8988T (cell line): ENCODE measurements at places on chromosomes 2 and 18.

DNA sequence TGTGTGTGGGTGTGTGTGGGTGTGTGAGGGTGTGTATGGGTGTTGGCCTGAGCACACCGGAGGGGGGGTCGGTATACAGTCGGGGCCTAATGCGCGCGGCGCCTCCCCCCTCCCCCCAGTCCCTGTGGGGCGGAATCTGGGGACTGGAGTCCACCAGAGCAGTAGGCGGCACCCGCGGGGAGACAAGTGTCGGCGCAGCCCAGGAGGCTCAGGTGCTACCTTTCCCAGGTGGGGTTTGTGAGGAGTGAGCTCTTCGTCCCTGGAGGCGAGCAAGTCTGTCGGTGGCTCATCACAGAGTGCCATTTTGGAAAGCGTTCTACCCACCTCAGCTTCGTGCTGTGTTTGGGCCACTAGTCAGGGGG lies 2896.1 kb upstream of the TEKT4 start:
- no peak for DNase-seq

DNA sequence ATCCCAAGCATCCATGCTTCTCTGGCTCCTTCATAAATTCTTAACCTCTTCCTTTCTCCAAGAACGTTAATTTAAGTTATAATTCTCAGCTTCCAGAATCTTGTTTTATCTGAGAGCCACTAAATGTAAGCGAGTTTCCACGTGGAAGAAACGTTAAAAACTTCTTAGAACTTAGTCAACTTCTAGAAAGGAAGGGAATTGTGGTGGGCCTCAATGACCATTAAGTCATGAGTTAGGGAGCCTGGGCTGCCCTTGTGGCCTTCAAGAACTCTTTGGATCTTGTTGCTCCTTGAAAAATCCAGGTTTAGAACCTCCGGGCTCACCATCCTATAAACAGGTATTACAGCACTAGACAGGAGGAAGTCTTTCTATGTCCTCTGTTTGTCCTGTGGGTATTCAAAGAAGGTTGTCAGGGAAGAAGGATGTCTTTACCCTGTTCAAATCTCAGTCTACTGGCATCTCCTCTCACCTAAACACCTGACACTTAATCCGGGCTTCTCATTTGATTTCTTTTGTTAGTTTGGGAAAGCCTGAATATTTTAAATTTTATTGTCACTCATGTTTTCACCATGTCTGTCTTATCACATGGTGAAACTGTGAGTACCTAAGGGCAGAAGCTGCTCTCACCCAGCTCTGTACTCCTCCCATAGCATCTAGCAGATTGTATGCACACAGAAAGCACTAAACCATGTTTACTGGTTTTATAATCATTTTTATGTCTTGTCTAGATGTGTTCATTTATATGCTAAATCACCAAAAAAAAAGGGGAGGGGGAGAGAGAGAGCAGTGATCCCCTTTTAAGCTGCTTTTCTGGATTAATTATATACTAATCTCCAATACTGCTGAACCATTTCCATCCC lies 6.3 kb downstream of the RND3 start:
- DNase-seq = no peak

DNA sequence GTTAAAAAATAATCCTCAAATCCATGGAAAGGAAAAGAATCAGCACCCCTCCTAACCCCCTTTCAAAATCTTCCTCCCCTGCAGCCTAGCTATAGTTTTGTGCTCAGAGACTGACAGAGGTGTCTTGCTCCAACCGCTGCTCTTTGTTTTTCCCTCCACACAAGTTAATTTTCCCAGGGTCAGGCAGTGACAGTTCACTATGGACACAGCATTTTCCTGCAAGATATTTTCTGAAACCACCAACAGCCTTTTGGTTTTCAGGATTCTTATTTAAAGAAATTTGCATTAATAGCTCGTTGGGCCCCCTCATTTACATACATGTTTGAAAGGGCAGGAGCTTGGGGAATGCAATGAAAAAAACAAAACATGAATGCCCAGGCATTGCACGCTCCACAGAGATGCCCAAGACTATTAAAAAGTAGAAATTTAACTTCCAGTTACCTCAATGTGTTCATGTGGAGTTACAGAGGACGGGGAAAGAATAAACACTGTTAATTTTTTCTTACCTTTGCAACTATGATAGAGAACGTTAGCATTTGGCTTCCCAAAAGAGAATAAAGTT lies 71.4 kb upstream of the CXCR4 start:
- no peak for DNase-seq

- DNase-seq = no peak
Measured at GRCh38 chr18:44510390-44510789, 170.3 kb upstream of the SETBP1 start.

DNA sequence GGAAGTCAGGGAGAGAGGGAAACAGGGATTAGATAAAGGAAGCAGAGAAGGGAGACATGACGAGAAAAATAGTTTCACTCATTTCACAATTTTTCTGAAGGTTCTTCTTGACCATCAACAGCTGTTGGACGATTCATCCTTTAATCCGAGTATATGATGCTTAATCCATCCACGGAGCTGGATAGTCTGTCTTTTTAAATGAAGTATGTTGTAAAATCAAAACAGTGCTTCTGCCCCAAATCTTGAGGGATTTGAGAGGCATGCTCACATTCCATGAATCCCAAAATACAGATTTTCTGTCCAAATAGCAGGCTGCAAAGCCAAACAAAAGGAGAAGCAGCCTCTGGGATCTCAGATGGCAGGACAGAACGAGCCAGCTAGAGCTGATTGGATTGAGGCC lies 47.5 kb downstream of the EPAS1 start:
- no peak for DNase-seq

DNA sequence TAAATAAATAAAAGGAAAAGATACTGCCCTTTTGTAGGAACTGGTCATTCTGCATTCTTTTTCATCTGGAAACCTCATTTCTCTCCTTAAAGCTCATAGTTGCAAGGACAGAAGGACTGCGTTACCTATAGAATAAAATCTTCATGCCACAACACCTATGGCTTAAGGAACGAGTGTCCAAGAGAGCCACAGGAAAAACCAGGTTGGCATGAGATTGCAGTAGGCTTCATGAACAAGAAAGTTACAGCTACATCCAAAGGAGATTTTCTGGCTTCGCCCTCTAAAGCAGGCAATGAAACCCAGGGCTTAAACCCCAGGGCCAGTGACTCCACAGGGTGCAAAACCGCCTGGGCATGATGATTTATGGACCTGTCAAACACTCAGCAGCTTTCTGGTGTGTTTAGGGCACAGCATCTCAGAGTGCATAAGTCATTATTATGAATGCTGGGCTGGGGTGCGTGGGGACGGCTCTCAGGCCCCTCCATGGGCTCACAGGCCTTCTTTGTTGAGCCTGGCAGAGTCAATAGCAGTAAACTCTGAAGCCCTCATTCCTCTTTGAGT lies 30.7 kb upstream of the PIEZO2 start:
- no peak for DNase-seq

GRCh38 chr2:57728691-57729090 lies 317.9 kb upstream of the VRK2 start:
- DNase-seq = no peak

GRCh38 chr2:53331667-53332066 lies 435.9 kb upstream of the CHAC2 start:
- DNase-seq = no peak
